Tongue (tissue), 3 donors: ENCODE measurements at places on chromosomes 3 and 15.
A peak's percentile ranks its signal among the peaks of the same experiment; 100 is the strongest.

- no peak for DNase-seq
Observed at GRCh38 chr3:35296533-35296932, 342.8 kb upstream of the ARPP21 start.

DNA sequence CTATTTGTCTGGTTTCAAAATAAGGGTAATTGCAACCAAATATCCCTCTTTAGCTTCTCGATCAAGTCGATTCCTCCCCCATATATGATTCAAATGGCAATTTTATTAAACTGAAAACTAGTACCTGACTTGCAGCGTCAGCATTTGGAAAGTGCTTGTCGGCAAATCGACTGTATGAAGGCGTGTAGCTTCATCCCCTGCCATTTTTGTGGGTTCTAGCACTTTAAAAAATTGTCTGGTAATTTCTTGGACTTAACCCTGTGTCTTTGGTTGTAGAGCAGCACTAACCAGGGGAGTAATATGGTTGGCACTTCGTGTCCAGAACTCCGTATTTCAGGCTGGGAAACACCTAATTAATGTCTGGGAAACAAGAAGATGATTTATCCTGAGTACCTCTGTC lies 573 bp downstream of the MME start:
- peak; percentile 9 for DNase-seq

GRCh38 chr3:9202546-9202945 lies 46.9 kb downstream of the SRGAP3 start:
- DNase-seq: no peak

DNA sequence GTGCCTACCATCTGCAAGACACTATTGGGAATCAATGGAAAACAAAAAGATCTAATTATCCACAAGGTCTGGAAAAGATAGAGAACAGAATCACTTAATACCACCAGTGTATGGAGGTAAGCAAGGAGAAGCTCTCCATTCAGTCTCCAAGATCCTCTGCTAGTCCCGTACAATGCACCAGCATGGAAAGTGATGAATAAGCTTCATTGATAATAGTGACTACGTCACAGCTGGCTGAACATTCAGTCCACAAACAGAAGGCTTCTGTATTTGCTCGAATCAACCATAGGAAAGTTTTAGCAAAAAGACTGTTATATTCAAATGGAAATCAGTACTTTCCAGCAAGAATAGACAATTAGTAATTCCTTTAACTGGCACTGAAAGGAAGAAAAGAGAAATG lies 42.9 kb downstream of the IGSF11 start:
- peak; percentile 48 for DNase-seq

DNA sequence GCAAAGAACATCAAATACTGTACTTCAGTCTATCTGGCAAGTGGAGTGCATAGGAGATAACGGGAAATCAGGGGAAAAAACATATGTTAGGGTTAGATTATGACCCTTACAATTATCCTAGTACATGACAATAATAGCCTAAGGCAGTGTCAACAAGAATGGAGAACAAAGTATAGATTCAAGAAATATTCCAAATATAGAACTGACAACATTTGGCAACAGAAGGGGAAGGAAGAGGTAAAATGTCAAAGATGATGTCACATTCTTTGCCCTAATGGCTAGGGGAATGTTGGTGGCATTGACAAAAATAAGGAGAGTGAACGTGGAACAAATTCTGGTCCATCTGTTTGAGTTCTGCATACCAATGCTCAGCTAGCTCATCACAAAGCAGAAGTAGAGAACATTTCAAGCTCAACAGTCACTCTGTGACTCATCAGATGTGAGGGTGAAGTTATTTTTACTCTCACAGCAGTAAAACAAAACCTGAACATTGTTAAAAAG lies 15.5 kb upstream of the ATP8B4 start:
- peak; percentile 8 for DNase-seq

DNA sequence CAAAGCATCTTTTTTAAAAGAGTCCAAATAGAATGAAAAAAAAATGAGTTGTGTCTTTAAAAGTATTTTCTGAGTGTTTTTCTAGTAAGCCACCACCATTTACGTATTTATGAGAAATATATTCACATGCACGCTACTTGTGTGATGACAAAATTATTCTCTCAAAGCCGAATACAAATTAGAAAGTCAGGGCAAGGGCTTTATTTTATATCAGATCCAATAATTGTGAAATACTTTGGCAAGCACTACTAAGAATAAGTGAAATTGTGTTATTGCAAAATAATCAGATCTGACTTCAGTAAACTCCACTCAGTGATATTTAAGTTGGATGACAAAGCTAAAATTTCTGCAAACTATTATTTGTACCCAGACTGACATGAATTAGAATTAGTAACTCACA lies 589.3 kb upstream of the KCNMB2 start:
- DNase-seq: no peak

GRCh38 chr3:153972862-153973261 lies 148.3 kb upstream of the ARHGEF26 start:
- no peak for DNase-seq

- no peak for DNase-seq
Observed at GRCh38 chr3:195859846-195860411, 48.2 kb upstream of the MUC4 start.

DNA sequence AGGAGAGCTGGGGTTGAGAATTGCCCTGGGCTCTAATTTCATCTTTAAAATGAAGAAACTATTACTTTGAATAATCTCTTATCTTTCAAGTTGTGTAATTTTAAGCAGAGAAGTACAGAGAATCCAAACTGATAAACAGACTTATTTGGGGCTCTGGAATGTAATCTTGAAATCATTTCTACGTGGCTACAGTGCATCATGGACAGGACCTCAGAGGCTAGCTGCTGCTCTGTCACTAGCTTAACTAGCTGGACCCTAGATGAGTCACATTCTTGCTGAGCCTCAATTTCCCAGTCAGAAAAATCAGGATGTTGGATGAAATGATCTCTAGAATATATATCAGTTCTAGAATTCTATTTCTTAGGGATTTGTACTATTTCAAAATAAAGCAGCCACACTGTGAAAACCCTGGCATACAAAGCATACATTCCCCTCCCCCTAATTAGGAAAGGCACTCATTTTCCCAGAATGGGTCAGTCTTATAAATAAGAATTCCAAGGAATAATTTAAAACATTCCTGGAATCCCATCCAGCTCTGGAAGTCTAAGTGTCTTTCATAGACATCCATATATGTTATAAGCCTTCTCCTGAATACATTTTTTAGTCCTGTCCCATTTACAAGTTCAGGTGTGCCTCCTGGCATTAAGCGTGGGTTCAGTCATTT lies 47.2 kb downstream of the RASGRP1 start:
- DNase-seq: no peak

- no peak for DNase-seq
Observed at GRCh38 chr15:51724673-51725072, 12.8 kb downstream of the LYSMD2 start.

DNA sequence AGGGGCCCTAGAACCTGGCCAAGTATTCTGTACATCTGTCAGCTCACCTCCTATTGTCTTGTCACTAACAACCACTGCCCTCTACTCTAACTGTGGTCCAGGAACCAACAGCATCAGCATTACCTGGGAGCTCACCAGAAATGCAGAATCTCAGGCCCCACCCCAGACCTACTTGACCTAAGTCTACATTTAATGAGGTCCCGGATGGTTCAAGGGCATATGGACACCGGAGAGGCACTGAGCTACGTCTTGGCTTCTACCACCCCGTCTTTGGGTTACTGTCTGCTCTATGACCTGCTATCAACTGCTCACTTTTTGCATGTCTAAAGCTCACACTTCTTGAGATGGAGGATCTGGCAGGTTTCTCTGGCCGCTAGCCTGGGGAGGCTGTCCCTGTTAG lies 8.1 kb downstream of the GALNT15 start:
- DNase-seq: no peak

GRCh38 chr15:52098323-52098722 lies 14.3 kb downstream of the BCL2L10 start:
- no peak for DNase-seq

DNA sequence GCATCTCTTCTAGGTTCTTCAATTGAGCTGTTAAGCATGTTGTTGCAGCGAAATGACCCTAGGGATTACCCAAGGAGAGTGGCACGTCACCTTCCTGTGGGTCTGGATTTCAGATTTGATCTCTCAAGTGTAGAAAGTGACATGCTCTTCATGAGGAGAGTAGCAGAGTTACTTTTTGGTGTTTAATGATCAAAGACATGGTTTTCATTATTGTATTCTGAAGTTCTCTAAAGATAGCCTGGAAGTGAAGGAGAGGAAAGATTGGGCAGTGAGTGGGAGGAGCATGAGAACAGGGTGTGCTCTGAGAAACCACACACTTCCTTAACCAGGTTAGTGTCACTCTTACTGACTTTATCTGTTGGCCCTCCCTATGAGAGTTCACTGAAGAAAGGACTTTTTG lies 153.6 kb downstream of the AKAP13 start:
- DNase-seq: no peak

- peak; percentile 56 for DNase-seq
Observed at GRCh38 chr3:9808345-9809037, 1.6 kb upstream of the TTLL3 start.

GRCh38 chr3:52685285-52685708 lies 416 bp downstream of the PBRM1 start:
- peak; percentile 88 for DNase-seq

DNA sequence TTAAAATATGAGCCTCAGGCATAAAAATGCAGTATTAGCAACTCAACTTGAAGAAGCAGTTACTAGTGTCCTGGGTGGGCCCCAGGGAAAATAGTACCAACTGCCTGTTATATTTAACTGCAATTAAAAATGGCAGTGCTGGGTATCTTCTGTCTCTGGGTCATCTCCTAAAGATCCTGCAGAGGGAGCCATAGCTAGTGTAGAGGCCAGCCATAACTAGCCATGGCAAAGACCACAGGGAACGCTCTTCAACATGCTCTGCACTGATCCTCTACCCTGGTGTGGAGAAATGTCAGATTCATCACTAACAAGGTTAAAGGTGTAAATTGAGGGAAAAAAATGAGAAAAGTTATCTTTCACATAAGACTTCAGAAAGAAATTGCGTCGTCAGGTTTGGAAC lies 181.3 kb downstream of the SNRPN start:
- DNase-seq: no peak

GRCh38 chr3:128725547-128726022 lies 398 bp upstream of the RAB7A start:
- no peak for DNase-seq

DNA sequence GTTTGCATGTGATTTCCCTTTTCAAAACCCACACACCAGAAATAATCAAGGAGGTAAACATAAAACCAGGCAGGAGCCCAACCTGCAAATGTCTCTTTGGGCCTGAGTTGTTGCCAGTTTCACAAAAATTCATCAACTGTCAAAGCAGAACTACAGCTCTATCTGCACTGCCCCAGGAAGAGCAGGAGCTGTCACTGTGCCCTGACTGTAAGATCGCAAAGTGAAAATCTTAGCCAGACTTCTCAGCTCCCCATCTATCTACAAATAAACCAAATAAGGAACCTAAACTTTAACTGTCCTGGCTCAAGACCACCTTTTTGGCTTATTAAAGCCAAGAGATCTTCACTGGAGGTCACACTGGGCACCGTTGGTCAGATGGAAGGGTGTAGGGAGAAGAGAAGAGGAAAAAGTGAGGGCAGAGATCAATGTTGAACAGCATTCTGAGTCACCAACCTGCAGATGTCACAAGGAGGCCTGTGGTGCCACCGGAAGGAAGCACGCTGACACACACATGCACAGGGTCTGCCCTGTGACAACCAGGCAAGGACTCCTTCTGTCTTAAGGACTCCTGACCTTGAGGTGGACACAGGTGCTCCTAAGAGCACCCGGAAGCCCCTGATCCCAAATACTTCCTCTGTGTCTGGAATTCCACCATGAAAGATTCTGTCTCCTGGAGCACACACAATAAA lies 58.7 kb downstream of the RPN1 start:
- DNase-seq: no peak

DNA sequence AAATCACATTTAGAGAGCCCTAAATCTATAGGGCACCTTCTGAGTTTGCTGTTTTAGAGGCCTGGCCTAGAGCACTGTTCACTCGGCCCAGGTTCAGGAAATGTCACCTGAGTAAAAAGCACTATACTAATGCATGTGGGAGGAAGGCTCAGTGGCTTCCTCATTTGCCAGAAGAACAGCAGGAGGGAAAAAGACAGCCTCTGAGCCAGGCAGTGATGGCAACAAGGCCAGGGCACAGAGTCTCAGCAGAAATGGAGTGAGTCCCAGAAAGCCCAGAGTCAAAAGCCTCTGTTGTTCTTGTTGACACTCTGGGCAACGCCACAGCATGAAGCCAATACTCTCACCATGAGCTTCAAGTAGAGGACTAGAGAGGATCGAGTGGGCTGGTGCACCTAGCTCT lies 25.9 kb downstream of the LTF start:
- DNase-seq: no peak

- no peak for DNase-seq
Observed at GRCh38 chr3:52794612-52795099, at the start of gene ITIH3. ITIH3 (plus strand) TSS chr3:52794796; CDS start chr3:52794804, 8 bp downstream.

- DNase-seq: peak; percentile 50
Observed at GRCh38 chr3:100710261-100710968, 1.1 kb downstream of the TFG start.
